ENCODE measurements at places on chromosomes 7 and 10. TPM values are rescaled to one million over a fixed set of nuclear protein-coding genes. Genes with fewer than 3 reads are reported as not detected.

DNA sequence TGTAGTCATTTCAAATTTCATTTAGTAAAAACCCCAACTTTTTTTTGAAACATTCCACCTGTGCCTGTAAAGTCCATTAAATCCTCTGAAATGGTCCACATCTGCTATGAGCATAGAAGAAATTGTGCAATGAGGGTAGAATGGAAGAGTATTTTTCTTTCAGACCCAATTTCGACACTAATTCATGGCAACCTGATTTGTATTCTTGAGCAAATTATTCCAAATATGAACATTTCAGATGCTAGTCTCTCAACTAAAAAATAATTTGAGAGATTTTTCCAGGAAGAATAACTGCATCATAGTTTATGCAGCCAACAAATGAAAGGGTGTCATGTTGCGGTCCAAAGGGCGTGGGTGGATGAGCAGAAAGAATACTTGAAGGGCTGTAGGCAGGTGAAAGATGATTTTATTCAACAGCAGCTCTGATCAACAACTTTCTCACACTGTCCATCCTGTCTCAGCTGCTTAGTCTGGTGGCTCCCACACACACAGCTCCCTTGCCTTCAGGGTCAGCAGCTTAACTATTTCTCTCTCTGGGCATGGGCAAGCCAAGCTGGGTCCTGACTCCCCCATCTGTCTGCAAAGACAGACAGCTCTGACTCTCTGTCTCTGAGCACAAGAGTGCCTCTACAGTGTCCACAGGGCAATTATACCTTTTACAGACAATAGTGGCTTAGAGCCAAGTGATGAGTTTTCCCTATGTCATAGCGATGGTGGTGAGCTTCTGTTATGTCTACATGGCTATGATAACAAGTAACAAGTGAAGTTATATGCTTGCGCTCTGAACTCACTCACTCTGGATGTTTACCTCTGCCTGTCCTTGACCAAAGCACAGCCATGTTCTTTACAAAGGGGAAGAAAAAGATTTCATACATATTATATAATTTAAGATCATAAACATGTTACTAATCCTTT, 11.5 kb downstream of the STEAP2 start:
- H3K27me3 ChIP-seq, result no peaks in the 10 kb centered on the region
- H3K4me3 ChIP-seq, result no peak overlapping the region
- H3K27ac ChIP-seq, result peak overlapping the region; percentile 56
- no peak for DNase-seq

DNA sequence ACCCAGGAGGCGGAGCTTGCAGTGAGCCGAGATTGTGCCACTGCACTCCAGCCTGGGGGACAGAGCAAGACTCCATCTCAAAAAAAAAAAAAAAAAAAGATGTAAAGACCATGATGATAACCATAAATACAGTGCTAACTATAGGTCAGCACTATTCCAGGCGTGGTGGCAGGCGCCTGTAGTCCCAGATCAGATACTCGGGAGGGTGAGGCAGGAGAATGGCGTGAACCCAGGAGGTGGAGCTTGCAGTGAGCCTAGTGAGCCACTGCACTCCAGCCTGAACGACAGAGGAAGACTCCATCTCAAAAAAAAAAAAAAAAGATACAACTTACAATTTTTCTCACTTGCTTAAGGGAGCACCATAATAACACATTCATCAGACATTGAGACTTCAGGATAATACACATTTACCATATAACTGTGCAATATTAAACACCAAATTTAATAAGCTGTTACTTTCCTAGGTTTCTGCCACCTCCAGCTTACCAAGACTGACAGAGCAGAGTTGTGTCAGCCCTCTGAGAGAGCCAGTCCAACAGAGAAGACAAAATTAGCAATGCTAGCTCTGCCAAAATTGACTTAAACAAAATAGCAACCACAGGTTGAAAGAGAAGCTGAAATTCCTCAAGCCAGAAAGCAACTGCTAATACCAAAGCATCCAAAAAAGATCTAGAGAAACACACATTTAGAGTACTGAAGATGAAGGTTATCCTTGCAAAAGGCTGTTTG, 8.2 kb downstream of the DNA2 start:
- H3K4me1 ChIP-seq, result no peaks in the 10 kb centered on the region
- no peak overlapping the region for H3K4me3 ChIP-seq
- peaks cover 6% of the 10 kb centered on the region for H3K36me3 ChIP-seq
- H3K27me3 ChIP-seq, result no peaks in the 10 kb centered on the region

GRCh38 chr7:116582806-116583444, 58.1 kb downstream of the CAV1 start:
- no peaks in the 10 kb centered on the region for H3K27me3 ChIP-seq
- H3K4me3 ChIP-seq, result no peak overlapping the region
- peak overlapping the region; percentile 98 for H3K27ac ChIP-seq

GRCh38 chr10:9243941-9244411, 1189.5 kb downstream of the GATA3 start:
- DNase-seq, result no peak
- no peaks in the 10 kb centered on the region for H3K27me3 ChIP-seq
- no peaks in the 10 kb centered on the region for H3K4me1 ChIP-seq
- H3K36me3 ChIP-seq, result no peaks in the 10 kb centered on the region

The MNX1 gene
- total RNA-seq, result not detected

- H3K27me3 ChIP-seq, result no peaks in the 10 kb centered on the region
- DNase-seq, result no peak
- no peaks in the 10 kb centered on the region for H3K4me1 ChIP-seq
- H3K4me3 ChIP-seq, result no peak overlapping the region
- H3K27ac ChIP-seq, result no peak overlapping the region
These were observed 453 bp upstream of the GALNT17 start for GRCh38 chr7:71131256-71132126.

The SPOCK2 gene
- 0.36 TPM for total RNA-seq

GRCh38 chr7:121027761-121028669, 39.5 kb downstream of the CPED1 start:
- H3K27me3 ChIP-seq, result no peaks in the 10 kb centered on the region
- no peak overlapping the region for H3K27ac ChIP-seq
- peaks cover 22% of the 10 kb centered on the region for H3K4me1 ChIP-seq
- H3K4me3 ChIP-seq, result no peak overlapping the region
- no peak for DNase-seq

GRCh38 chr7:132783824-132784223, 207.6 kb upstream of the PLXNA4 start:
- H3K27ac ChIP-seq, result peak overlapping the region; percentile 68
- no peaks in the 10 kb centered on the region for H3K27me3 ChIP-seq
- peaks cover 22% of the 10 kb centered on the region for H3K4me1 ChIP-seq
- no peak for DNase-seq
- H3K4me3 ChIP-seq, result no peak overlapping the region
- H3K36me3 ChIP-seq, result no peaks in the 10 kb centered on the region

DNA sequence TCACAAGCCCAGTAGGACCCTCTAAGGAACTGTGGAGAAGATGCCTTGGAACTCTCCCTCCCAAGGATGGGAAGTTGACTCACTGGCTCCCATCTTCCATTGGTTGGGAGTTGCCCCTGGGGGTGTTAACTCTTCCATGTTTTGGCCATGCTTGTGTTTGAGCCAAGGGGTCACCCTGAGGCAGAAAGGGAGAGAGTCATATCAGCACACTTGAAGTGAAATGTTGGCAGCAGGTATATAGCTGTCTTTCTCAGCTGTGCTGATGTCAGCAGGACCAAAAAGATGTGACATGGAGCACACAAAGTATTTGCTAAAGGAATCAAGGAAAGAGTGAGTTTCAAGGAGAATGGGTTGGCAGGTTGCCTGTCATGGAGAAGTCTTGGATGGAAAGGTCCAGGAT, 359.4 kb downstream of the RPS24 start:
- no peaks in the 10 kb centered on the region for H3K36me3 ChIP-seq
- H3K27me3 ChIP-seq, result peaks cover 2% of the 10 kb centered on the region
- H3K4me3 ChIP-seq, result no peak overlapping the region
- DNase-seq, result no peak
- H3K4me1 ChIP-seq, result peaks cover 3% of the 10 kb centered on the region
